ENCODE measurements at places on chromosomes 1 and 21. TPM values are rescaled to one million over a fixed set of nuclear protein-coding genes. Genes with fewer than 3 reads are reported as not detected.
A peak's percentile ranks its signal among the peaks of the same experiment; 100 is the strongest.

Gene SPOCD1
- not detected for total RNA-seq

- DNase-seq = no peak
- H3K27me3 ChIP-seq = no peaks in the 10 kb centered on the region
- peaks cover 28% of the 10 kb centered on the region for H3K36me3 ChIP-seq
- peak overlapping the region; percentile 97 for H3K4me3 ChIP-seq
- peak overlapping the region; percentile 98 for H3K27ac ChIP-seq
These were observed 1.1 kb upstream of the PSMG1 start for GRCh38 chr21:39184050-39184980.

Gene LEPR
- 1.3 TPM for total RNA-seq

GRCh38 chr1:229111703-229112319 is 159.1 kb upstream of the RAB4A start:
- DNase-seq = no peak
- H3K36me3 ChIP-seq = no peaks in the 10 kb centered on the region
- peaks cover 2% of the 10 kb centered on the region for H3K27me3 ChIP-seq
- H3K4me1 ChIP-seq = peaks cover 3% of the 10 kb centered on the region
- H3K27ac ChIP-seq = no peak overlapping the region
- no peak overlapping the region for H3K4me3 ChIP-seq

DNA sequence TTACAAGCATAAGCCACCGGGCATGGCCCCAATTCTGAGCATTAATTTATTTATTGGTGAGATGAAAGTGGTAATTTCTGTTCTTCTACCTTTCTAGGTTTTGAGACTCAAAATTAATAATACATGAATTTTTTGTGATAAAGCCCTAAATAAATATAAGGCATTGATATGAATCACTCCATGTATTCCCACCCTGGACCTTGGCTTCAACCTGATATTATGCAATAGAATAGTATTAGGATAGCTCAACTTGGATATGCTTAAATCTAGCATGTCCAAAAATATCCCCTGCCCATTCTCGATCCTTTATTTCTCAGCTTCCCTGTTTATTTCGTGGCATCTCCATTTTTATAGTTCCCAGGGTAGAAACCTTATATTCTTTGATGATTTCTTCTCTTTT is 2.5 kb downstream of the AGL start:
- H3K36me3 ChIP-seq = peaks cover 28% of the 10 kb centered on the region
- H3K27ac ChIP-seq = no peak overlapping the region
- H3K27me3 ChIP-seq = no peaks in the 10 kb centered on the region

Gene CCDC30
- total RNA-seq = 2.2 TPM

GRCh38 chr1:111784273-111784901 is 28.7 kb downstream of the DDX20 start:
- no peaks in the 10 kb centered on the region for H3K4me1 ChIP-seq
- peaks cover 11% of the 10 kb centered on the region for H3K27me3 ChIP-seq
- H3K27ac ChIP-seq = no peak overlapping the region
- H3K36me3 ChIP-seq = no peaks in the 10 kb centered on the region
